ENCODE measurements at places on chromosomes 2 and 18. TPM values are rescaled to one million over a fixed set of nuclear protein-coding genes. Genes with fewer than 3 reads are reported as not detected.

ERICH2 gene
- 0.24 TPM for polyA plus RNA-seq

SLC4A5 gene
- 2.0 TPM for polyA plus RNA-seq

SERPINB11 gene
- polyA plus RNA-seq = not detected

EPHA4 gene
- polyA plus RNA-seq = 8.7 TPM

DNA sequence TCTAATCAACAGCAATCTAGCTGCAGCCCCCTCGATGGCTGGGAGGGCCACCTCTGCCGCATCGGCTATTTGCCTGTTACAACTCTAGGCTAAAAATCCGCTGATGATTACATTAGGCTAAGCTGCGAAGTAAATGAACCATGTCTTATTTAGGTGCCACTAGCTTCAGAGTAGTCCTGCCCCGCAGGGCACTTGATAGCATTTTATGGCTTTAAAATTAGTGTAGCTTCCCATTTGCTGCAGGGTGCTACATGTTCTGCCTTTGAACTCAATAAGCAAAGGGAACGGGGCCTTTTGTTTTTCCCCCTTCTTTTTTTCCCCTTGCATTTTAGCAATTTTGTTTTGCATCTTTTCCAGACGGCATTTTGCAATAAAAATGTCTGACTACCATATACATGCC, 270.2 kb downstream of the GBX2 start:
- DNase-seq = no peak

GRCh38 chr2:78648558-78648957, 376.9 kb upstream of the REG3G start:
- DNase-seq = no peak

- no peak for DNase-seq
These were observed 33.5 kb upstream of the IL1R1 start for GRCh38 chr2:102109016-102109415.

DNA sequence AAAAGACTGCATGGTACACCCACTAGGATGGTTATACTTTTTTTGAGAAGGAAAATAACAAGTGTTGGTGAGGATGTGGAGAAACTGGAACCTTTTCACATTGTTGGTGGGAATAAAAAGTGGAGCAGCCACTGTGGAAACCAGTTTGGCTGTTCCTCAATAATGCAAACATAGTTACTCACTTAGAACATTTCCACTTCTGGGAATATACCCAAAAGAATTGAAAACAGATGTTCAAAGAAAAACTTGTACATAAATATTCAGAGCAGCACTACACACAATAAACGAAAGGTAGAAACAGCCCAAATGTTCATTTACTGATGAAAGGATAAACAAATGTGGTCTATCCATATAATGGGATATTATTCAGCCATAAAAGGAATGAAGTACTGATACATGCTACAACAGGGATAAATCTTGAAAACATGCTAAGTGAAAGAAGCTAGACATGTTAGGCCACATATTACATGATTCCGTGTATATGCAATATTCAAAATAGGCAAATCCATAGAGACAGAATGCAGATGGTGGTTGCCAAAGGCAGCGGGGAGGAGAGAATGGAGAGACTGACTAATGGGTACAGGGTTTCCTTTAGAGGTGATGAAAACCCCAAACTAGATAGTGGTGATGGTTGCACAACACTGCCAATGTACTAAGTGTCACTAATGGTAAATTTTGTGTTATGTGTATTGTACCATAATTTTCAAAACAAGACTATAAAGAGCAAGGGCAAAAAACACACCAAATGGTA, 20.9 kb upstream of the LMAN1 start:
- no peak for DNase-seq

DNA sequence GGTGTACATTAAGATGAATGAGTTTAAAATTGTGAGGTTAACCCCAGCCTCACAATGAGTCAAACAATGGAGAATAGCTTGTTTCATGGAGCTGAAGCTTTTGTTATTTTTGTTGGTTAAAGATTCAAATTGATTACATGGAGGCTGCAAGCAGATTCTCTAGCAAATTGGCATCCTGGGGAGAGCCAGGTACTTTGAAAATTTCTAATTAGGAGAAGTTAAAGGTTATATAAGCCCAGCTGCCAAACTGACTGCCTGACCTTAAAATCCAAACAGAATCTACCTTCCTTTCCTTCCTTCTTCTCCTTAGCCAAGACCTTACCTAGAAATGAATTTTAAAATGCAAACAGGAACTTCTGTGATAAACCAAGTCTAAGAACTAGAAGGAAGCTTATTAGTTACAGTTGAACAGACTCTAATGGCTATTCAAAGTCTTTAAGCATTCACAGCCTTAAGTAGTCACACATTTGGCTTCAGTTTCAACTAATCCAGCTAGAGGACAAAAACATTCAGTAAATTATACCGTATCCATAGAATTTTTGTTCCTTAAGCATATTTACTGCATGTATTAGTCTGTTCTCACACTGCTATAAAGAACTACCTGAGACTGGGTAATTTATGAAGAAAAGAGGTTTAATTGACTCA, 31.5 kb upstream of the PGAP1 start:
- no peak for DNase-seq

TRPM8 gene
- polyA plus RNA-seq = 0.25 TPM

- no peak for DNase-seq
These were observed 960.1 kb downstream of the CPS1 start for GRCh38 chr2:211516537-211516936.

Data from forelimb muscle (tissue), 1 donor.